ENCODE measurements at places on chromosomes 4 and X.

DNA sequence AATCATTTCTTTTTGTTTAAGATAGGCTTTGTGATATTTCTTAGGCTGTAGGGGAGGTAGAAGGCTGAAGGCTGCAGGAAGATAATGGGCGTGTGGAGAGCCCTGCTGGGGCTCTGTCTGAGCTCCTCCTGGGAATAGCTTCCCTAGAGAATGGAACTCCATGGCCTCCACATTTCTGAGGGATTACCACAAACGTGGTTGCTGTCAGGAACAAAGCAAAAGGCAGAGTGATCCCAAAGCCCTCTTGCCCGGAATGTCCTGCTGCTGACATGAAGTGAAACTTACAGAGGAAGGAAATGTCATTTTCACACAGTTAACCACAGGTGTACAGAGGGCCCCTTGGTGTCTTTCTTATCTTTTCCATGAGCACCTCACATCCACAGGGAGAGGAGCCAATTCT lies 89.3 kb downstream of the DDIT4L start:
- DNase-seq = no peak

GRCh38 chr4:107877361-107877760 lies 52.6 kb downstream of the SGMS2 start:
- DNase-seq = no peak

- DNase-seq = no peak
These were observed 399.3 kb downstream of the FAT4 start for GRCh38 chr4:125714049-125714448.

DNA sequence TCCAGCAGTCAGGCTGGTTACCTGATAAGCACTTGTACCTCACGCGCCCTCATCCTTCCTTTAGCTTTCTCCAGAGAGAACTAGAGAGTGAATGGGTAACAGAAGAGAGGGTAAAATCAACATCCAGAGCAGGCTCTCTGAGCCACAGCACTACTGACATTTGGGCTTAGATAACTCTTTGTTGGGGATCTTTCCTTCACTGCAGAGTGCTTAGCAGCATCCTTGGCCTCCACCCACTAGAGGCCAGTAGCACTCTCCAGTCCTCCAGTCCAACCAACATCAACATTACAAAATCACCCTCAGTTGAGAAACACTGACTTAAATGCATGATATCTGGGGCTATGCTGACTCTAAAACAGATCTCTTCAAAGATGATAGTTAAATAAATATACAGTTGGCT lies 220.7 kb downstream of the TACR3 start:
- no peak for DNase-seq

- DNase-seq = no peak
These were observed 12.5 kb upstream of the RAB28 start for GRCh38 chr4:13496605-13497004.

DNA sequence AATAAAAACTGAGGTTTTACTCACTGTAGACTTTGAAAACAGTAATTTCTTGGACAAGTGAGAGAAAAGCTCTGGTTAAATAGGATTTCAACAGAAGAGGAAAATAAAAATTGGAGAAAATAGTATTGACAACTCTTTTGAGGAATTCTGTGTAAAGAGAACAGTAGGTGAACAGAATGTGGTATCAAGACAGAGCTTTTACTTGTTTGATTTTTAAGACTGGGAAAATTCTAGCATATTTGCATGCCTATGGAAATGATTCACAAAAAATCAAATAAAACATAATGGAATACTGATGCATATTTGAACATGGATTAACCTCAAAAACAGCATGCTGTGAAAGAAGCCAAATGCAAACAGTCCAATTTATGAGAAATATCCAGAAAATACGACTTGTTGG lies 504.6 kb downstream of the KCTD8 start:
- no peak for DNase-seq

DNA sequence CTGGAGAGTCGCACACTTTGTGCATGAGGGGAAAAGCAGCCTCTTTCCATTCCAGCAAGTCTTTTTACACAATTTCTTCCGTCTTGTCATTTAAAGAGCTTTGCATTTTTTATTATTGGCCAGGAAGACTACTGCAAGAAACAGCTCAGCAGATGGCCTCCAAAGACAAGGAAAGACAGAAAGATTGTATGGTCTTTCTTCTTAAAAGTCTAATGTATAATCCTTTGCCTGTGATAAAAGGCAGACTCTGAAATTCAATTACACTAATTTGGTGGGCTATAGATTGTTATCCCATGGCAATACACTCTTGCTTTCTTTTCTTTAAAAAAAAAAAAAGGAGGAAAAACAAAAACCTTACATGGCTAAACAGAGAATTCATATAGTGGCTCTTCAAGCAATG lies 5.9 kb downstream of the CAPN6 start:
- no peak for DNase-seq

GRCh38 chrX:121671649-121672048 lies 624.2 kb downstream of the GLUD2 start:
- DNase-seq = no peak

DNA sequence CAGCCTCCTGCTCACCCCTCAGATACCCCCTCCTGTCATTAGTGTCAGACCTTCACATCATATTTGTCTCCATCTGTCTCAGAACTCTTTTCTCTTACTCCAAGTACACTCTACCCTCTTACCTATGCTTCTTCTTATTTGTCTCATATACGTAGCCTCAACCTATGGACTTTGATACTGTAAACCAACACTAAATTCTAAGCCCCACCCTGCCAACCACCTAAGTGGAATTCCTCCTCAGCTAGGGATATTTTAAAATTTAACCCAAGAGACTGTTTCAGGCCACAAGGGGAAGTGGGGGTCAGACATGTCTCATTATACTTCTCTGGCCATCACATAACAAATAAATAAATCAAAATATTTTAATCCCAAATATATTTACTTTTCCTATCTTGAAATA lies 778.1 kb upstream of the GRID2 start:
- DNase-seq = no peak

DNA sequence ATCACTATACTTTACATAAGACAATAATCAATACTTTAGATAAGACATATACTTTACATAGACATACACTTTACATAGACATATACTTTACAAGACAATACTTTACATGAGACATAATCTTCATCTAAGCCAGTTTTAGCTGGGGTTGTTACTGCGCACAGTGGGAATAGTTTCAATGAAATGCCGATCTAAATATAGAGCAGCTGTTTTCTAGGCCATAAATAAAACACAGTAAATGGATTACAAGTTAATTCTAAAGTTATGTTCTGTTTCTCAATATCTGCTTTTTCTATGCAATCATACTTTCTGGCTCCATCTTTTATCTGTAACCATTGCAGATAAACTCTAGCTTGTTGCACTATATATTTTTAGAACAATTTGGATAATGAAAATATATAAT lies 1470.6 kb upstream of the PABPC4L start:
- no peak for DNase-seq

GRCh38 chr4:89724716-89725115 lies 112.2 kb downstream of the SNCA start:
- no peak for DNase-seq

DNA sequence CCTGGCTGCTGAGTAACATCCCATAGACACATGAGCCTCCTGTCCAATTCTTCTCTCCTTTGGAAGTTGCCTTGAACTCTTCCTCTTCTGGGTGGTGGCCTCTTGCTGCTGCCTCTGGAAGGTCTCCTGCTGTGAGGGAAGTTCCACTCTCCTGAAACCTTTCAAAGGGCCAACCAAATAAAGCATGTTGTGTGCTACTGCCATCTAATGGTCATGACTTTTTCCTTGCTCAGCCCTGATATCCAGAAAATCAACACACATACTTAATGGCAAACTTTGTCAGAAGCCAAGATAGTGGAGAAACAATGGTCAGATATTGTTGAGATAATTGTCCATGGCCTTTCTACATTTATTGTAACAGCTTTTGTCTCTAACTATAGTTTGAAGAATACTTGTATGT lies 19.1 kb upstream of the ZXDA start:
- DNase-seq = no peak

DNA sequence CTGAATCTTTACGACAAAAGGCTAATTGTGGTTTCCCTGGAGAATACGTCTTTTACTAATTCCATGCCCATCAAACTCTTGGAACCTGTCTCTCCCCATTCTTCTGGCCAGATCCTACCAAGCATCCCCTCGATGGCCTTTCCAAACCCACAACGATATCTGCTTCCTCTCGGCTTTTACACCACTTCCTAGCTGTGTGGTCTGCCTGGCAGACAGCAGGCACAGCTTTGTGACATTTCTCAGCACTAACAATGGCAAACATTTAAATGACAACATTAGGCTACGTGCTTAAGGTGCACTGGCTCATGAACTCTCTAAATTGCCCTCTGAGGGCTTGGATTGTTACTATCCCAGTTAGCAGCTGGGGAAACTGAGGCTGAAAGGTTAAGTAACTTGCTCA lies 141.0 kb downstream of the NSUN7 start:
- no peak for DNase-seq

DNA sequence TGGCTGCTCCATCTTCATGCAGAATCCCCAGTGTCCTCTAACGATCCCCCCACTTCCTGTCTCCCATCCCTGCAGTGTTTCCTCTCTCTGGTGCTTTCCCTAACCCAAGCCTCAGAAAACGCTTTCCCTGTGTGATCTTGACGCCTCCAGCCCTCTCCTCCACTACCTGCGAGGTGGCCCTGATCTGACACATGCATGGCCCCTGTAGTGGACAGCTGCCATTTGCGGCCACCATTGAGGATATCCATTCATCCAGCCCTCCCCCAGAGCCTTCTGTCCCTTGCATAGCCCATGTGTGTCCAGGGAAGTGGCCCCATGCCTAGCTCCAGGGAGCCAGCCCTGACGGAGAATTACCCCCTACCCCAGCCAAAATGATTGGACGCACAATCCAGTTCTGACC lies 3.1 kb downstream of the UBL4A start:
- no peak for DNase-seq

DNA sequence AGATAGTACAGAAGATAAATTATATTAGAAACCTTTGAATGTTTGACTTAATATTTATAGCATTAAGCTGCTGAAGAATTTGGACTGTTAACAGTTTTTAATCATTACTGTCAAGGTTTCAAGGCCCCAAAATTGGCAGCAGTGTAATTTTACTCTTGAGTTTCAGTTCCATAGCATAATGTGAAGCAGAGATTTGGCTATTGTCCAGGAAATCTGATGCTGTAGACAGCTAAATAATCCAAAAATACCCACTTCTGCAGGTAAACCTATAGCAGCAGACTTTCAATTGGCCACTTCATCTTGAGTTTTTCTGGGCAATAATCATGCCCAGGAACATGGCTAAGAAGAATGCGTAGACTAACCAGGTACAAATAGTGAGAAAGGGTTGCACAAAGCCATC lies 85.0 kb downstream of the RCHY1 start:
- DNase-seq = no peak

GRCh38 chr4:53174823-53175222 lies 191.0 kb downstream of the SCFD2 start:
- no peak for DNase-seq

GRCh38 chr4:137432446-137433311 lies 99.6 kb downstream of the PCDH18 start:
- no peak for DNase-seq

GRCh38 chr4:153161226-153161963 lies 42.8 kb upstream of the TRIM2 start:
- DNase-seq = no peak

DNA sequence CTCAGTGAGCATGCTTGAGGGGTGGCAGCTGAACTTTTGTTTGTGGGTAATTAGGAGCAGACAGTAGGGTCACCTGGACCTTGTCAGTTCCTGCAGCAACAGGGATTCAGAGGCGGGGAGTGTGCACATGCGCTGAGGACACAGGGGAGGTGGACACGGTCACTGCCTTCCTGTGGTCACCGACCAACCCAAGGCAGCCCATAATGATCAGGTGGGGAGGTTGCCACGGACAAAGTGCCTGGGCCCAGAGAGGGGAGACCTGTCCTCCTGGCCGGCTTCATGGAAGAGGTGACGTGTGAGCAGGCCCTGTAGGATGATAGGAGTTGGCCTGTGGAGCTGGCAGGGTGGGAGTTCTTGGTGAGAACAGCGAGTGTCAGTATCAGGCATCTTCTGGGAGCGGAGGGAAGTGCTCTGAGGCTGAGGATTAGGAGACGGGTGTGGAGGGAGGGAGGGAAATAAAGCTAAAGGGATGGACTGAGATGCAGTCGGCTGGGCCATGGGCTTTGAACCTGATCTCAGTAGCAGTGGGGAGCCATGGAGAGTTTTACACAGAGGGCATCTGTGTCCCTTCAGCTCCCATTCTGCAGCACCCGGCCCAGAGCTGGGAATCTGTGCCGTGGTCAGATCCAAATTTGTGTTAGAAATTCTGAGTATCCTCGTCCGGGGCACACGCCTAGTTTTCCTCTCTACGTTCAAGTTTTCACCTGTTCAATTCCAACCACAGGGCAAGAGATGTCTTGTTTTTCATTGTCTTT lies 100.0 kb downstream of the PSAPL1 start:
- DNase-seq = no peak

GRCh38 chr4:99201690-99202089 lies 17.4 kb downstream of the ADH6 start:
- DNase-seq = no peak

- no peak for DNase-seq
These were observed 194.4 kb downstream of the COX18 start for GRCh38 chr4:72875138-72875537.

DNA sequence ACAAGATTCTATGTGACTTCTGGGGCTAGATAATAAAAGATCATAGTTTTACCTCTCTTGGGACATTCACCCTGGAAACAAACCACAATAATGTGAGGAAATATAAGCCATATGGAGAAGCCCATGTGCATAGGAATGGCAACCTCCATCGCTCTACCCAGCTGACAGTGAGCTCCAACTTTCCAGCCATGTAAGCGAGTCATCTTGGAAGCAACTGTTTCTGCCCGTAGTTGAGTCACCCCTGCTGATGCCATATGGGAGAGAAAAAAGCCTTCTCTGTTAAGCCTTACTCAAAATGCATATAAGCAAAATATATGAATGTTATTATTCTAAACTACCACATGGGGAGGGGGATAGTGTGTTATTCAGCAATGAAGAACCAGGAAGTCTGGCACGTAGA lies 31.4 kb upstream of the RELL1 start:
- no peak for DNase-seq

DNA sequence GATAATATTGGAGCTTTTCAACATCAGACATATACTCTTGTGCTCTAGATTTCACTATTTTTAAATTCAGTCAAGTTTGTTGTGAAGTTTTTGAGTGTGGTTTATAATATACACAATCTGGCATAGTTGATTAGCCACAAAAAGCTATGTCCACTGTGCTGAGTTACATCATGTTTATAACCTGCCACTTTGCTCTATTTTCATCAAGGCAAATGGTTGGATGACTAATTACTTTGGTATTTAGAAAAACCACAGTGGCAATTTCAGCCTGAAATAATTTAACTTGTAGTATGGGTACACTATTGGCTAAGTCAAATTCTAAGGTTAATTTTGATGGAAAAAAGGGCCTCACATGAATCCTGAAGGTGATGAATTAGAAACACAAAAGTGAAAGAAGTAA lies 262.6 kb downstream of the C4orf33 start:
- DNase-seq = no peak
